Stimulated activated CD8-positive, alpha-beta memory T cell treated with anti-CD3 and anti-CD28 coated beads, Interleukin-12 subunit alpha, Interleukin-12 subunit beta, amount 100 ng/mL, for 4 hours (primary cell): ENCODE measurements at places on chromosomes 16 and 17.

GRCh38 chr16:64148356-64148755, 973.5 kb downstream of the CDH11 start:
- no peak for DNase-seq

- DNase-seq: no peak
Observed at GRCh38 chr16:85913688-85914422, 14.9 kb downstream of the IRF8 start.

DNA sequence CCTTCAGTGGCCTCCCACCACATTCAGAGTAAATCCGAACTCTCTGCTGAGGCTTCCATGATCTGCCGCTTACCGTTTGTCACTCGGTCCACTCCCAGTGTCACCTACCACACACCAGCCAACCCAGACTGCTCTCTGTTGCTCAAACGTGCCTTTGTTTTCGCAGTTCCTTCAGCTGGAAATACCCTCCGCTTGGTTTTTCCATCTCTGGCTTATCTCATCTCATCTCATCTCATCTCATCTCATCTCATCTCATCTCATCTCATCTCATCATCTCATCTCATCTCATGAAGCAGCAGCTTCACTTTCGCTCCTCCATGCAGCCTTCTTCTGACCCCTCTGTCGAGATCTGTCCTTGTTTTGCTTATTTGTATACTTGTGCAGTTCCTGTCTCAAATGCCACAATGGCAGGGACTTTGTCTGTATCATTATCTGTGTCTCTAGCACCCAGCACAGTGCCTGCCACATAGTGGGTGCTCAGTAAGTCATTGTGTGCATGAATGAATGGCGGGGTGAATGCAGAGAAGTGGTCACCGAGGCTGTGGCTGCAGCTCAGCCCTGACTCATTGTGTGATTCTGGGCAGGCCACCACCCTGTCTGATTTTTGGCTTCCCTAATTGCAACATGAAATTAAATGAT, 3.8 kb upstream of the SNX20 start:
- DNase-seq: no peak

GRCh38 chr16:30065943-30066760, 592 bp downstream of the ALDOA start:
- DNase-seq: peak; percentile 32

- no peak for DNase-seq
Observed at GRCh38 chr16:87230571-87230970, 86.6 kb downstream of the C16orf95 start.

DNA sequence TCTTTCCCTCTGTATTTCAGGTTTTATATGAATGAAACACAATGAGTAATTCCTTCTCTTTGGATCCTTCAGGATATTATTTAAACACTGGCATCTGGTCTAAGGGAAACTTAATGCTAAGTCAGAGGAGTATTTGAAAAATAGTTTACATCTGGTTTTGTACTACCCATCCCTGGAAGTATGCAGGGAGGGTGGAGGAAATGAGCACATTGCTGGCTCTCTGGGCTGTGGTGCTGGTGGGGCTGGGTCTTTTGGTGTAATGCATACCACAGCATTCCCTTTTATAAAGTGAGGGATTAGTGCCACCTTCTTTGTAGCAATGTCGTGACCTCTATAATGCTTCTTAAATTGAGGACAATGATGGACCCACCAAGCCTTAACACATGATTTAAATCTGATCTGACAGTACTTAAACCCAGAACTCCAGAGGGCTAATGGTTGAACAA, 105.5 kb upstream of the AXIN2 start:
- DNase-seq: no peak

- no peak for DNase-seq
Observed at GRCh38 chr17:48093341-48094045, 7.8 kb downstream of the CBX1 start.
